ENCODE measurements at places on chromosomes 16 and 17. TPM values are rescaled to one million over a fixed set of nuclear protein-coding genes. Genes with fewer than 3 reads are reported as not detected.

The OTOP2 gene
- not detected for total RNA-seq

The CNGB1 gene
- total RNA-seq = not detected

The RHBDL1 gene
- total RNA-seq = 1.6 TPM

GRCh38 chr17:679491-679890, 35.1 kb downstream of the VPS53 start:
- H3K4me1 ChIP-seq = peaks cover 5% of the 10 kb centered on the region
- DNase-seq = no peak
- H3K4me3 ChIP-seq = no peak overlapping the region
- H3K27me3 ChIP-seq = peaks cover 2% of the 10 kb centered on the region
- H3K36me3 ChIP-seq = no peaks in the 10 kb centered on the region

DNA sequence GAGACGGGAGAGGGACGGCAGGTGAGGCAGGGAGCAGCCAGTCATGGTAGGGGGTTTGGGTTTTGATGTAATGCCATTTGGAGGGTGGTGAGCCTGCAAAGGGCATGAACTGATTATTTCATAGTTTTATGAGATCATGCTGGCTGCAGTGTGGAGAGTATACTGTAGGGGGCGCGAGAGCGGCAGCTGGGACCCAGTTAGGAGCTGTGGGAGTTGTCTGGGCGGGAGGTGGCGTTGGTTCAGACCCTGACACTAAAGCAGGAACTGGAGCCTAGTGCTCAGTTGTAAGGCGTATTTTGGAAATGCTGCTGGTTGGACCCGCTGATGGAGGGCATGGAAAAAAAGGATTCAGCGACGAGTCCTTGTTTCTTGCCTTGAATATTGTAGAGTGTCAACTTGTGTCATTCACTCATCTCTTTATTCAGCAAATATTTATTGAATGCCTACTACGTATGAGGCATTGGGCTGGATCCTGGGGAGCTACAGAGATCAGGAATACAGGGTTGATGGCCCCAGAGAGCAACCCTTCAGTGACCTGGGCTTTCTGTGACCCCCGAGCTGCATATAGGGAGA, 23.7 kb upstream of the KDM8 start:
- H3K27me3 ChIP-seq = peaks cover 4% of the 10 kb centered on the region
- peak overlapping the region; percentile 39 for H3K4me3 ChIP-seq
- H3K4me1 ChIP-seq = peaks cover 12% of the 10 kb centered on the region
- H3K27ac ChIP-seq = peak overlapping the region; percentile 70
- no peaks in the 10 kb centered on the region for H3K36me3 ChIP-seq
- DNase-seq = peak; percentile 81

GRCh38 chr16:3076577-3076976, 11.1 kb downstream of the IL32 start:
- DNase-seq = no peak
- H3K36me3 ChIP-seq = peaks cover 25% of the 10 kb centered on the region
- H3K4me3 ChIP-seq = no peak overlapping the region
- peaks cover 13% of the 10 kb centered on the region for H3K4me1 ChIP-seq

DNA sequence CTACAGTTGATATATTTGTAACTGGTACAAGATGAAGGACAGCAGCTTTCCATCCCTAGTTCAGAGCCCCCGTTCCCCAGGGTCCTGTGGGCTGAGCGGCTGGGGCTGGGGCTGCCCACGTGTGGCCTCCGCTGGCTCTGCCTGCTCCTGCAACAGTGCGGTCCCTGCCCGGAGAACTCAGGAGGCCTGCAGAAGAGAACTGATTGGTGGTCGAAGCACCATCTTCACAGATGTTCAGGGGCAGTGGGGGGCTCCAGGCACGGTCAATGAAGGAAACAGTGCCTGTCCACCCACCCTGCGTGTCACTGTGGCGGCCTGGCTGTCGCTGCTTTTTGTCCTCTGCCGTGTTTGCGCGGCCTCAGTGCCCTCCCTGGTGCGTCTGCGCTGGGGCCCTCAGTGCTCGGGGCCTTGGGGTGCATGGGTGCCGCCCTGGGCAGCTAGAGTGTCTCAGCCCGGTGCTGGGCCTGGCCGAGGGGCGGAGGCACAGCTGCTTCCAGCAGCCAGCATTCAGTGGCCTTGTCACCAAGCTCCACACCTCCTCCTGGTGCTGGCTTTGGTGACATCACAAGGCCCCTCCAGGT, 4.2 kb upstream of the NUDT16L1 start:
- no peak overlapping the region for H3K27ac ChIP-seq
- no peak overlapping the region for H3K4me3 ChIP-seq
- DNase-seq = no peak
- no peaks in the 10 kb centered on the region for H3K4me1 ChIP-seq
- H3K27me3 ChIP-seq = peaks cover 13% of the 10 kb centered on the region

DNA sequence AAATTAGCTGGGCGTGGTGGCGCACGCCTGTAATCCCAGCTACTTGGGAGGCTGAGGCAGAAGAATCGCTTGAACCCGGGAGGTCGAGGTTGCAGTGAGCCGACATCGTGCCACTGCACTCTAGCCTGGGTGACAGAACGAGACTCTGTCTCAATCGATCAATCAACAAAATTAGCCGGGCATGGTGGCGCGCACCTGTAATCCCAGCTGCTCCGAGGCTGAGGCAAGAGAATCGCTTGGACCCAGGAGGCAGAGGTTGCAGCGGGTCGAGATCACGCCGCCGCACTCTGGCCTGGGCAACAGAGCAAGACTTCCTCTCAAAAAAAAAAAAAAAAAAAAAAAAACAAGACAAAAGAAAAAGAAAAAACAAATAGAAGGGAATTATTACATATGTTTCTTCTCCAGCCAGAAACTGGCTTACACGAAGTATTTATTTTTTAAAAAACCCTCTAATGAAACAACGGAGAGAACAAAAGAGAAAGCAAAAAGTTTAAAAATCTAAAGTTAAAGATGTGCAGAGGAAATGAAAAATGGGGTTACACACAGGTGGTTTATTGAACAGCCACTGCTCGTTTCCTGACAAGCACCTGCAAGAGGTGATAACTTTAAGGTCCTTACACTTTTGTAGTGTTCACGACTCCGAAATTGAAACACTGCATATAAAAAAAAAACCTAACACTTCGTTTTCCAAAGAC, 1.4 kb downstream of the SYNRG start:
- peak overlapping the region; percentile 96 for H3K27ac ChIP-seq
- H3K4me3 ChIP-seq = peak overlapping the region; percentile 93
- peaks cover 8% of the 10 kb centered on the region for H3K36me3 ChIP-seq
- peak; percentile 11 for DNase-seq
